ENCODE measurements at places on chromosomes 1 and 21.

- no peak for DNase-seq
Observed at GRCh38 chr1:154459080-154459479, 42.9 kb upstream of the TDRD10 start.

GRCh38 chr1:169550294-169550693 lies 36.0 kb downstream of the F5 start:
- DNase-seq = no peak

DNA sequence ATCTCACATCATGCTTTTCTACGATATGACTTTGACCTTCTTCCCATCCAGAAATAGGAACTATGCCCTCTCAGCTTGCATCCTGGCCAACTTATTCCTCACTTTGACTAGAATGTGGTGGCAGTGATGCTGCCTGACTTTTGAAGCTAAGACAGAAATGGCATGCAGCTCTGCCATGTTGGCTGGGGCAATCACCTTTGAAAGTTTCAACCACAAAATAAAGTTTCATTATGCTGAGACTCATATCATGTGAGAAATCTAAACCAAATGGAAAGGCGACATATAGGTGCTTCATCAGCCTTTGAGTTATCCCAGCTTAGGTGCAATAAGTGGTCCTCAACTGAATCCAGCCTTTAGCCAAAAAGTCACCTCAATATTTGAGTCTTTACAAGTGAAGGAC lies 370.0 kb upstream of the CHRM3 start:
- DNase-seq = no peak

- DNase-seq = no peak
Observed at GRCh38 chr1:228280961-228281591, 73.2 kb downstream of the OBSCN start.

DNA sequence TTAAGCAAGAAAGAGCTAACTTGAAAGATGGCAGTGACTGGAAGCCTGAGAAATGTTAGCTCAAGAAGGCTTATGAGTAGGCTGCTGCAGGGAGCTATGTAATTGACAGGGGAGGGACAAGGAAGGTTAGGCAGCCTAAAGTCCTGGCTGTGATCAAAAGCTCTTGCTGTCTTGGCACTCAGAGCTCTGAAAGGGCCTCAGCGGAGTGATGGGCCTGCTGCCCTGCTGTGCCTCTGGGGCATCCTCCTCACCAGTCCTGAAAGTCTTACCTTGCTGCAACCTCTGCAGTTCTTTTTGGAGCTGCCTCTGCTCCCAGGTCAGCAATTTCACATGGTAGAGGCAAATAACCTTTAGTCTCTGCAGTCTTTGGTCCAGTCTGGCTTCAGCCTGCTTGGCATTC lies 1.8 kb downstream of the CCDC190 start:
- DNase-seq = no peak

- DNase-seq = no peak
Observed at GRCh38 chr1:74426208-74426937, 86.0 kb downstream of the LRRC53 start.

GRCh38 chr1:94302497-94302896 lies 65.1 kb upstream of the ARHGAP29 start:
- DNase-seq = no peak

GRCh38 chr1:154837034-154837671 lies 32.9 kb downstream of the KCNN3 start:
- DNase-seq = no peak

DNA sequence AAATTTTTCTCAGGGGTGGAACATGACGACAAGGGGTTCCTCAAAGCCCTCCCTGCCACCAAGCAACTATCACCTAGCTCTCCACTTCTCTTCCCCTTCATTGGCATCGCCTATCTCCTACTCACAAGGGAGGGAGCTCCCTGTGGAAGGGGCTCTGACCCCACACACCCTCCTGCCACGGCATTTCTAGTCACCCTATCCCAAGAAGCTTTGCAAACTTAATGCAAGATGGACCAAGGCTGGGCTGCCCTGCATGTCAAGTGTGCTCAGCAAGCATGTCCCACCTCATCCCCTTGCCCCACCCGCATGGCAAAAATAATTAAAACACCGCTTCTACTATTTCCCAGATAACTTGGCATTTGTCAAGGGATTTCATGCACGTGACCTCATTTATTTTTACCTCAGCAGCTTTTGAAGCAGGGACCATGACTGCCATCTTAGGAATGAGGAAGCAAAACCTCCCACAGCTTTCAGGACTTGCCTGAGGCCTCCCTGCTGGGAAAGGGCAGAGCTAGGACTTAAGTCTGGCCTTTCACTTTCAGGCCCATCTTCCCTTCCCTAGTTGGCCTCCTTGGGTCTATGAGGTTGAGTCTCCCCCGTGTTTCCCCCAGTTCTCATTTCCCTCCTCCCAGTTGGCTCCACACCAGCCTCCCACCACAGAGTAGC lies 161.3 kb downstream of the TSEN15 start:
- DNase-seq = no peak

DNA sequence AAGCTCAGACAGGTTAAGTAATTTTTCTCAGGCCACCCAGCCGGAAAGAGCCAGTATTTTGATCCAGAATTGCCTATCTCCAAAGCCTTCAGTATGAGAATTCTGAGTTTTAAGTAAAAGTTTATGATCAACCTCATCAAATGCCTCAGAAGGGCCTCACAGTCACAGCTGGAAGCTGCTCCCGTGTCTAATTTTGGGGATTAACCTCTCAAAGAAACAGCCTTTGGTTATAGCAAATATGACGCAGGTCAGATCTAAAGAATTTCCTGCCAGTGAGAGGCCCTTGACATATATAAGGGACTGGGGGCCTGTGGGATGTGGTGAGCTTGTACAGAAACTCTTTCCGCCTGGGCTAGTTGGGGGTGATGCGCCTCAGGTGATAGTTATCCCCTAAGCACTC lies 2.3 kb downstream of the EXTL1 start:
- DNase-seq = no peak

GRCh38 chr1:235642943-235643371 lies 6.6 kb downstream of the GNG4 start:
- no peak for DNase-seq

DNA sequence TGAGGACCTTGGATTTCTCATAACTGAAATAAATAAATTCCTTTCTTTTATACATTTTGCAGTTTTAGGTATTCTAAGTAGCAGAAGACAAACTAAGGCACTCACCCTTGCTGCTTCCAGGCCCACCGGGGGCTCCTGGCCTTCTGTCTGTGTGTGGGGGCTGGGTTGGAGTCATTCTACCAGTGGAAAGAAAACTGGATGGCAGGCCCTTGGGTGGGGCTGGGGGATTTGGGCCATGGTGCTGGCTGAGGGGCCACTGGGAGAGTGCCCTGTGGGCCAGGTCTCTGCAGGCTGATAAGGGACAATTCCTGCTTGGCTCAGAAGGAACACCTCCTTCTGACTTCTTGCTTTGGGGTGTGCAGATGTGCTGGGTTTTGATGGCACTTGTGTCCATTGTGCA lies 54.0 kb upstream of the CSF3R start:
- no peak for DNase-seq
